ENCODE measurements at places on chromosomes 2 and 18.

GRCh38 chr18:9814431-9814830 lies 71.3 kb upstream of the TXNDC2 start:
- peak; percentile 74 for DNase-seq

- DNase-seq, result peak; percentile 59
Measured at GRCh38 chr2:71545572-71546274, 92.4 kb downstream of the DYSF start.

- DNase-seq, result no peak
Measured at GRCh38 chr2:188811522-188811921, 162.7 kb upstream of the COL3A1 start.

DNA sequence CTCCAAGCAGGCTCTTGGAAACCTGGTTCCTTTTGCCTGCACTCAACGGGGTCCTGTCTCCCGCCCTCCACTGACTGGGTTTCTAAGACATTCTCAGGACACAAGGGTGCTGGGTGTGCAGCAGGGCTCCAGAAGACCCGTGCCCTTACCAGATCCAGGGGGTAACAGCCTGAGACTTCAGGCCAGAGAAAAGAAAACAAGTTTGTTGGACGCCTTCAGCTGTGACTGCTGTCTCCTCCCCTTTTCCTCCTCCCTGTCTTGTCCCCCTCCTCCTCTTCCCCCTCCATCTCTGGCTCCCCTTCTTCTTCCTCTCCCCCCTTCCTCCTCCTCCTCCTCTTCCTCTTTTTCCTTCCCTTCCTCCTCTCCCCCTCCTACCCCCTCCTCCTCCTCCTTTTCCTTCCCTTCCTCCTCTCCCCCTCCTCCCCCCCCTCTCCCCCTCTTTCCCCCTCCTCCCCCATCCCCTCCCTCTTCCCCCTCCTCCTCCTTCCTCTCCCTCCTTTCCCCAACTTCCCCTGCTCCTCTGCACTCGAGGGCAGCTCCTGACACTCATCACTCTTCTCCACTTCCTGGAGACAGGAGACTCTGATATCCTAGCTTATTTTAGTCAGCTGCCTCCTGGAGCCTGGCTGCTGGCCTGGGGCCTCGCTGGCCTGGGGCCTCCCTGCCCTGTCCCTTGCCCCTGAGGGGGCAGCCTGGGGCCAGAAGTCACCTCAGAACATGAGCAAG lies 12.4 kb downstream of the ADRA2B start:
- DNase-seq, result no peak

DNA sequence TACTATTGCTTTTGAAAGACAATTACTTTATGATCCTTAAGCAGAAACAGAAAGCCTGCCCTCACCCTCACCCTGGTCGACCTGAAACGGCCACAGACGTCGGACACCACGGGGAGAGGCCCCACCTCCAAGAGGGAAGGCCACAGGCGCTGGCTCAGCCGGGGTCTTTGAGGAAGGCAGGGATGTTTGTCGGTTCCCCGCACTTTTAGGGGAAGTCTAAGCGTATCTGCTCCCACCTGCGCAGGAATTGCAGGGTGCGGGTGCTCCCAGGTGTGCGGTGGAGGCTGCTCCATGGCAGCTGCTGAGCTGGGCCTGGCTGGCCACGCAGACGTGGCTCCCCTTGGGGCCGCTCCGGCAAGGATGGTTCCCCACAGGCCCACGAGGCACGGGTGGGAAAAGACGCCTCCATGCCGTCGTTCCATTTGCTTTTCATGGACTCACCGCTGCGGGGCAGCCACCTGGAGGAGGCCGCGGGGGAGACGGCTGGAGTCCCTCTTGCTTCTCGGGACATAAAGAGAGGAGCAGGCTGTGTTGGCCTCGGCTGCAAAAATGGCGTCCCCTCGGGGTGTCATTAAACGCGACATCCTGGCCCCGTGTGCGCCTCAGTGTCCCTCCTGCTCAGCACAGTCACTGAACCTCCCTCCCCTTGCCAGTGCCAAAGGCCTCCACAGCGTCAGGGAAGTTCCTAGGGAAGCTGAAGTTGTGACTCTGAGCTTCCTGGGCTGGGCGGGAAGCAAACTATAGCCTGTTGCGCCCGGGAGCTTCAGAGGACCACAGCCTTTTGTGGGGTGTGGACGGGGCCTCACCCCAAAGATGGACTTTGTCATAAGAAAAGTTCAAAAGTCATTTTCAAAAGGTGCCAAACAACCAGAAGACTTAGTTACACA lies 63.4 kb downstream of the NFATC1 start:
- DNase-seq, result no peak

- DNase-seq, result no peak
Measured at GRCh38 chr2:75200140-75201096, 1.1 kb upstream of the TACR1 start.

DNA sequence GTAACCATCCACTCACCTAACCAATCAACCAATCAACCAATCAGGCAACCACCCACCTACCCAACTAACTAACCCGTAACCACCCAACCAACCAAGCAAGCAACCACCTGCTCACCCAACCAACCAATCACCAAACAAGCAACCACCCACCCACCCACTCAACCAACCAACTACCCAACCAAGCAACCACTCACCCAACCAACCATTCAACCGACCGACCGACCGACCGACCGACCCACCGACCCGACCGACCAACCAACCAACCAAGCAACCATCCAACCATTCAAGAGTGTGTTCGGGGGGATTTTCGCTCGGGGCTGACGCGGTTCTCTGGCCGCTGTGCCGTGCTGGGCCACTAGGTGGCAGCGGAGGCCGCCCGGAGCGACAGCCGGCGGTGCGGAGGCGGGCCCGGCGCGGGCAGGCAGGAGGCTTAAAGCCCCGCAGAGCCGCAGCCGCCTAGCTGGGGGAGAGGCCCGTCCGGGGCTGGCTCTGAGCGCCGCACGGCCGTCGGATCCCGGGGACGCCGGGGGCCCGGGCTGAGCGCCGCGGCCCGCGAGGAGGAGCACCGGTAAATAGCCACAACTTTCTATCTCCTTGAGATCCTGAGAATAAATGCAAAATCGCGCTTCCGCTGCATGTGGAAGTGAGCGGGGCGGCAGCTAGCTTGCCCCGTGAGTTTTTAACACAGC lies at the start of gene MC5R:
Gene MC5R, plus strand, starts transcription at position 443 of the 689 bp plus-strand sequence. CDS start 1,617 bp downstream, outside the sequence.
- no peak for DNase-seq

DNA sequence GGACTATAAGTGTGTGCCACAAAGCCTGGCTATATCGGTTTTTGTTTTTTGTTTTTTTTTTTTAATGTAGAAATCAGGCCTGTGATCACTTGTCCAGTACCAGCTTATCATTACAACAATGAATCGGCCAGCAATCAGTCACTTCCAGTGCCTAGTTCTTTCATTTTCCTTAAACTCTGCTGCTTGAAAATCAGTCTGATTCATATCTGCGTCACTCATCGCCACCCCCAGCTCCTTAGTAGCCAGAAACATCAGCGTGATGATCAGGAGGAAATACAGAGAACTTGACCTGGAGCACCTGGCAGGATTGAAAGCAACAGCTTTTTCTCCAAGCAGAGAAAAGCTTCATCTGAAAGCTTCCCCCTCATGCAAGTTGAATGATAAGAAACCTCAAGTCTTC lies 75.4 kb downstream of the SPTBN1 start:
- DNase-seq, result no peak
